KBM-7 (cell line): ENCODE measurements at places on chromosomes 2 and 18.

DNA sequence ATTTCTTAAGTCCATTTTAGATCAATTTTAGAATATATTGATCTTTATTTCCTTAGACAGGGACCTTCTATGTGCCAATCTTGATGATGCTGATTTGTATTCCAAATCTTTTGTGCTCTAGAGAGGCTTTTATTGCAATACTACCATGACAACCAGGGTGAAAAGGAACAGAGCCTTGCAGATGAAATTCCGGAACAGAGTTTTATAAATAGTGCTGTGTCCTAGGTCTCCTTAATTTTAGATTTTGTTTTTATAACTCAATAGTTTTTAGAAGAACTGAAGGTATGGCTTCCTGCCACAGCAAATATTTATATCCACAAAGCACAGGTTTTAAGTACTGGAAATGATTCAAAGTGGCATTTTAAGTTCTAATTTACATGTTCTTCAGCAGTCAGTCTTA, 160.2 kb downstream of the PMAIP1 start:
- no peak for DNase-seq

GRCh38 chr18:3151399-3152264, 68.1 kb downstream of the MYOM1 start:
- DNase-seq: peak; percentile 51

GRCh38 chr2:120988051-120988699, 252.5 kb downstream of the GLI2 start:
- DNase-seq: no peak

GRCh38 chr18:75638776-75639471, 211.4 kb upstream of the SMIM21 start:
- DNase-seq: peak; percentile 44

DNA sequence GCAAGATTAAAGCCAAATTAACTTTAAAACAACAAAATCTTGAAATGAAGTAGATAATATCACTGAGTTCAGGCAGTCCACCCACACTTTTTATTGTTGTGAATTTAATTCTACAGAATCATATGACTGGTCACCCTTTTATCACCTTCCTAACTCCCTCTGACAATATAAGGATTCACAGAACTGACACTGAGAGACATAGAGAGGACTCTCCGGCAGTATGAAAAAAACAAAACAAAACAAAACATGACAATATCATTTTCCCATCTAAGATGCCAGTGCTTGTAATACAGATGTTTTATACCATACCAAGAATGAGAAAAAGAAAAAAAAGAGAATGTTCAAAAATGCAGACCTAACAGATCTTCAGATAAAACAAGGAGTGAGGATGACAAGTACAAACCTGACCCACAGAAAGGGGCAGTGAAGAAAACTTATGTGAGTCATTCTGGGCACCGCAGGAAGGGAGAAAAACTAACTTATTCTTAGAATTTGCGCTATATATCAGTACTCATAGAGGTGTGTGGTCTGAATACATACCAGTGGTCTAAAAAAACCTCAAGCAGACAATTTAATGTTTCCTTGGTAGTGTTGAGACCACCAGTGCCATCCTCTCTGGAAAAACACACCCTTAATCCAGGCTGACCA, 136.6 kb downstream of the ZAP70 start:
- DNase-seq: peak; percentile 18

DNA sequence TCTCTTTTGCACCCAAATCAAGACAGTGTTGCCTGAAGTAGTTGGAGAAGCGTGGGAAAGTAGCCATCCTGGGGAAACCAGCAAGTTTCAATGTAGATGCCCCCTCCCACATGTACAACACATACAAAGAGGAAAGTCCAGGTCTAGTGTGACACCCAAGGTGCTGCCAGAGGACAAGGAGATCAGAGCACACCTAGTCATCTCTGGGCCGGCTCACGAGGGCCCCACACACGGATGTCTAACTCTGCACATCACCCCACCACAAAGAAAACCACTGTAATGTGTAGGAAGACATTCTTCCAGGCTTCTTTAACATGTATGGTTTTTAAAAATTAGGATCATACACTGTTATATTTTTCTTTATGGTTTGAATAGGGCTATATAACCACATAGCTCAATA, 21.6 kb downstream of the PARD6G start:
- no peak for DNase-seq

DNA sequence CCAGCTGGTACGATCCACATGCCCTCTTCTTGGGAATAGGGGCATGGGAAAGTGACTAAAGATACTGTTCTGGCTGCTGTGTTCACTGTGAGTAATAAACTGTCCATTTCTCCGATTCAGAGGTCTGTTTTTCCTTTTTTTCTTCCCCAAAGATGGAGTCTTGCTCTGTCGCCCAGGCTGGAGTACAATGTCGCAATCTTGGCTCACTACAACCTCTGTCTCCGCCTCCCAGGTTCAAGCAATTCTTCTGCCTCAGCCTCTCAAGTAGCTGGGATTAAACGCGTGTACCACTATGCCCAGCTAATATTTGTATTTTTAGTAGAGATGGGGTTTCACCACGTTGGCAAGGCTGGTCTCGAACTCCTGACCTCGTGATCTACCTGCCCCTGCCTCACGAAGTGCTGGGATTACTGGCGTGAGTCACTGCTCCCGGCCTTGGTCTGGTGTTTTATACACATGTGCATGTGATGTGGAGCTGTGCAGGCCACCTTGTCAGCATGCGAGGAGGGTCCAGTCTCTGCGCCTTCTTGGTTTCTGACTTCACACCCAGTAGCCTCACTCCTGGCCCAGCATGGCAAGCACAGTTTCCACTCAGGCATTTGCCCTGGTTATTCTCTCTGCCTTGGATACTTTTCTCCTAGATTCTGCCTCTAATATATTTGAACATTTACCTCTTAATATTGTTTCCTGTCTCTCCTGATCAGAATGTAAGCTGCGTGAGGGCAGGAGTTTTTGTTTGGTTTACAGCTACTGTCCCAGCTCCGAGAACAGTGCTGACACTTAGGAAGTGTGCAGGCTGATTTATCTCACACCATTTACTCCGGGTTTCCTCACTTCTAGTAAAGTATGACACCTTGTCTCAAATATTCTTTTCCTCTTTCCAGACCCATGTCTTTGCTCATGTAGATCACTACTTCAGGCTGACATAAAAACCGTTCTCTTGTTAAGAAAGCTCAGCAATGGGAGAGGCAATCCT, 19.7 kb downstream of the PTPN18 start:
- no peak for DNase-seq
